ENCODE measurements at places on chromosomes 2 and 18. TPM values are rescaled to one million over a fixed set of nuclear protein-coding genes. Genes with fewer than 3 reads are reported as not detected.

Gene CCDC68
- total RNA-seq, result not detected

DNA sequence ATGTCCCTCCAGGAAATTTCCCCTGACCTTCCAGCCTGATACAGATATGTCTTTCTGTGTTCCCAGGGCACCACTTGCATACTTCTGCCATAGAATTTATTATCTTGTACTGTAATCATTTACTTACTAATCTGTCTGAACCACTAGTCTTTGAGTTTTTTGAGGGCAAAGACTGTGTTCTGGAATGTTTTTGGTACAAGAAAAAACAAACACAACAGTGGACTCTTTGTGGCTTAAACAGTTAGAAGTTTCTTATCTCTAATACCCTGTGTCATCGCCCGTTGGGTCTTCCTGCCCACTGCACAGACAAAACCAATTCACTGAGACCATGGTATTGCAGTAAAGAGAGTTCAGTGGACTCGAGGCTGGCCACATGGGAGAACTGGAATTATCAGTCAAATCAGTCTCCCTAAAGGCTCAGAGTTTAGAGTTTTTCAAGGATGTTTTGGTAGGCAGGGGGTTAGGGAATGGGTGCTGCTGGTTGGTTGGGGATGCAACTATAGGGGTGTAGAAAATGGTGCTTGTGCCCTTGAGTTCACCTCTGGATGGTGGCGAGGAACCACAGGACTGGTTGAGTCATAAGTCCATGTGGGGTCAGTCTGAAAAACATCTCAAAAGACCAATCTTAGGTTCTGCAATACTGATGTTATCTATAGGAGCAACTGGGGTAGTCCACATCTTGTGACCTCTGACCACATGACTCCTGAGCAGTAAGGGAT lies 20.3 kb downstream of the RALB start:
- no peak overlapping the region for H3K4me3 ChIP-seq
- no peaks in the 10 kb centered on the region for H3K27me3 ChIP-seq
- DNase-seq, result no peak
- H3K4me1 ChIP-seq, result no peaks in the 10 kb centered on the region
- H3K36me3 ChIP-seq, result peaks cover 6% of the 10 kb centered on the region

- no peaks in the 10 kb centered on the region for H3K4me1 ChIP-seq
- DNase-seq, result no peak
- no peak overlapping the region for H3K27ac ChIP-seq
- H3K4me3 ChIP-seq, result no peak overlapping the region
Observed at GRCh38 chr2:114550364-114550763, 107.9 kb downstream of the DPP10 start.

DNA sequence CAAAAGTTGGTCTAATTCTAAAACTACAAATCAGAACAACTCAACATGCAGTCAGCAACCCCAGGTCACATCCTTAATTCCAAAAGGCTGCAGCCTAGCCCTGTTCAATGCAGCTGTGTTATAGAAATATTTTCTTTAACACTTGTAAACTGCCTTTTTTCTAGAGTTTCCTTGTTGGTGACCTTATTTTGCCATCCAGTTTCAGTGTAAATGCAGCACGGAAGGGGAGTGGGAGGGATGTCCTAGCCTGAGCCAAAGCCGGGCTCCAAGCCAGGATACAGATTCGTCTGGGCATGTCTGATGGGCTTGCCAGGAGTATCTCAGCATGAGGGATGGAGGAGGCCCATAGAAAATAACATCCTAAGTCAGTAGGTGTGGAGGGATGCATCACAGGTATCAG lies 17.7 kb upstream of the SP3 start:
- no peak for DNase-seq
- H3K27me3 ChIP-seq, result no peaks in the 10 kb centered on the region
- H3K36me3 ChIP-seq, result no peaks in the 10 kb centered on the region
- peaks cover 10% of the 10 kb centered on the region for H3K4me1 ChIP-seq

DNA sequence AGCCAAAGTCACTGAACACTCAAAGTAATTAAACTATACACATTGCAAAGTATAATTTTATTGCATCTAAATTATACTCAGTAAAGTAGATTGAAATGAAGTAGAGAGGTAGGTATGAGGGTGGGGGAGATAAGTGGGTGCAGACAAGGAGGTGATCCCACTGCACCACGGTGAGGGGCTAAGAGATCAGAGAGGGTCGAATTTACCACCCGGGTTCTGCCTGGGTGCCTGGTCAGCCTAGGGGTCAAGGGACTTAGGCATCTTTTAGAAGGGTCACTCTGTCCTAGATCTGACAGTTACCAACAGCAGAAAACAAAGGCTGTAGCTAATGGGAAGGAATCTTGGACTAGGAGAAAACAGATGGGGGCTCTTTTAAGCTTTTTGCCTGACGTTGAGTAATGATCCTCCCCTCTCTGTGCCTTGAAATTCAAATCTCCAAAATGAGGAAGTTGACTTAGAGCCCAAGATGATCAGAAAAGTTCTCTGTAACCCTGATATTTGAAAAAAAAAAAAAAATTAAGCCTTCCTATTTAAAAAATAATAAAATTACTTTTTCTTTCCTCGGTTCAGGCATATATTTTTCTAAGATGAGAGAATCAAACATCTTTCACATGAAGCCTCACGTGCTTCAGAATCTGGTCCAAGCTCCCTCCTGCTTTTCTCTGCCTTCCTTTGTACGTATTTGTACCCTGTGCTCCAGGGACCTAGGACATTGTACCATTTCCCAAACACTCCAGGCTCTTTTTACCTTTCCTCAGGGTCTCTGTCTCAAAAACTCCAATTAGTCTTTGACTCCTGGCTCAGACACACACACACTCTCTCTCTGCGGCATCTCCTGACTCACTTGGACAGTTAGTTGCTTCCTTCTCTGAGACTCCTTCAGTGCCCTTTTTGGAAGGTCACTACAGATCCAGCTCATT lies 353.9 kb downstream of the CYRIA start:
- no peak overlapping the region for H3K4me3 ChIP-seq
- no peak for DNase-seq
- no peaks in the 10 kb centered on the region for H3K36me3 ChIP-seq
- H3K4me1 ChIP-seq, result no peaks in the 10 kb centered on the region
- H3K27ac ChIP-seq, result no peak overlapping the region

DNA sequence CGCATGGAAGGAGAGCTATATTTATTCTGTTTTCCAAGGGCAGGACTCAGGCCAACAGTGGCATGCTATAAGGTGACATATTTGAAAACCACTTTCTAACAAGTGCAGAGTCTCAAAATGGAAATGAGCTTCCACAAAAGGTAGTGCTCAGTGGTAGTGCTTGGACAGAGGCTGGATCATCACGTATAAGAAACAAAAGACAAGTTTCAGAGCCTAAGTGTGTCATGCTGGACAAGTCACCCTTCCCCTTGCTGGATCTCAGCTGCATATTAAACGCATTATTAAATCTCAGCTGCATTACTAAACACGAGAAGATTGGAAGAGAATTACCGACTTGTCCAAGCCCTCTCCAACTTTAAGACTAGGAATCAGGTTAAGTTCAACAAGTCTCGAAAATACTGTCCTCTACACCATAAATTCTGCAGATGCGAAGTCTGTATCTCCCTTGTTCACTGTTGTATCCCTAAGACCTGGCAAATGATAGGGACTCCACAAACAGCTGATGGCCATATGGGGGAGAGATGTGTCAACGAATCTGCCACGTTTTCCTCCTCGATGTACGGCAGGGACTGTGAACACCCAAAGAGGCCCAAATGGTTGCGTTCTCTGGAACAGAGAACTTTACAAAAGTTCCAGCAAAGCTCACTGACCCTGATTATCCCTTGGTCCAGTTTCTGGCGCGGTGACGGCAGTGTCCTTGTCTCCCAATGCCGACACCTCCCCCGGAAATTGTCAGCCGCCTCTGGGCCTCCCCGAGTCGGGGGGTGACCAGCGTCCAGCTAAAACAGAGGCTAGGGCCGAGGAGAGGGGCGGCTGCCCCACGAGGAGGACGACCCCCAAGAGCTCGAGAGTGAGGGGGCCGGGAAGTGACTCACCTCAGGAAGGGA lies 611 bp downstream of the NOL10 start:
- H3K27ac ChIP-seq, result no peak overlapping the region
- H3K27me3 ChIP-seq, result no peaks in the 10 kb centered on the region
- H3K4me3 ChIP-seq, result no peak overlapping the region

All from glutamatergic neuron (in vitro differentiated cells).